SK-N-SH (cell line): ENCODE measurements at places on chromosomes 1 and 21.
A peak's percentile ranks its signal among the peaks of the same experiment; 100 is the strongest.

- DNase-seq, result no peak
These were observed 5.1 kb downstream of the ZNF362 start for GRCh38 chr1:33261344-33261743.

- no peak for DNase-seq
These were observed 8.6 kb downstream of the LAMC2 start for GRCh38 chr1:183194527-183195141.

DNA sequence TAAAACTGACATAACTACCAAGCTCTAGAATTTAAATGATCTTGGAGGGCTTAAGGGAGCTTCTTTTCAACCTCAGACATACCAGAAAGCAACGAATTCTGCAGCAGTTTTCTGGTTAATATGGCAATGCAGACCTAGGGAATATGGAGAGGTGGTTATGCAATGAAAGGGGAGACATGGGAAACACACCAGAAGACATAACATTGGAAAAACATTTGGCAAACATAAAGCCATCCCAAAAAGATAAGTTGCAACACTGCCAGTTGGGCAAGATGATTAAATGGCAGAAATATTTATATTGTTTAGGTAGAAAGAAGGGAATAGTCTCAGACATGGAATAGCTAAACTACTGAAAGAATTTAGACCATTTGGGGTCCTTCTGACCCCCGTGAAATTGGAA lies 104.5 kb downstream of the KCNJ6 start:
- no peak for DNase-seq

GRCh38 chr1:183638649-183639387 lies 3.2 kb upstream of the ARPC5 start:
- no peak for DNase-seq

GRCh38 chr1:42845866-42846256 lies 552 bp upstream of the ZNF691 start:
- DNase-seq, result peak; percentile 36

DNA sequence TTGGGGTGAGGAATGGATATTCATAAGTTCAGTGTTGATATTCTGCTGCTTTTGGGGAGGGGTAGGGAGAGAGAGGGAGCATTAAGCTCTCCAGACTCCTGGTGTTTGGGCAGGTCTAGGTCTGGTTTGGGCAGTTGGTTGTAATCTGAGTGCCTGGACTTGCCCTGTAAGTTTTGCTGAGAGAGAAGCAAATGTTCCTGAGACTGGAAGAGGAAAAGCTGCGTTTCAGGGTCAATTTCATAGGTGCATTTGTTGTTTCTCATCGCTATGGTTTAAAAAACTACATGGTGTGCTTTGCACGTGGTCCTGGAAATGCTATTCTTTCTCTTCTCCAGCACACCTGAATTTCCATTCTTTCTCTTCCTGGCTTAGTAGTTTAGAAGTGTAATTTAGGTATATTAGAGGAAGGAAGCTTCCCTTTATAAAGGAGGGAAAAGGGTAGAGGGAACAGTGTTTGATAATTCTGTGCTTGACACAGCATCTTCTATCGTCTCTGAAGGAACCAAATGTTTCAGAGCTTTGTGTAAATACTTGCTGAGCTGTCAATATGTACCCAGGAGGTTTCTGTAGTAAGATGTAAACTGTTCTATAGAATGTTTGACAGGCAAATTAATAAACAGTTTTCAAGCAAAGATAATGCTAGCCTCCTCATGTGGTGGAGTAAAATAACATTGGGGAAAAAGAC lies 6.3 kb downstream of the ARID1A start:
- no peak for DNase-seq

DNA sequence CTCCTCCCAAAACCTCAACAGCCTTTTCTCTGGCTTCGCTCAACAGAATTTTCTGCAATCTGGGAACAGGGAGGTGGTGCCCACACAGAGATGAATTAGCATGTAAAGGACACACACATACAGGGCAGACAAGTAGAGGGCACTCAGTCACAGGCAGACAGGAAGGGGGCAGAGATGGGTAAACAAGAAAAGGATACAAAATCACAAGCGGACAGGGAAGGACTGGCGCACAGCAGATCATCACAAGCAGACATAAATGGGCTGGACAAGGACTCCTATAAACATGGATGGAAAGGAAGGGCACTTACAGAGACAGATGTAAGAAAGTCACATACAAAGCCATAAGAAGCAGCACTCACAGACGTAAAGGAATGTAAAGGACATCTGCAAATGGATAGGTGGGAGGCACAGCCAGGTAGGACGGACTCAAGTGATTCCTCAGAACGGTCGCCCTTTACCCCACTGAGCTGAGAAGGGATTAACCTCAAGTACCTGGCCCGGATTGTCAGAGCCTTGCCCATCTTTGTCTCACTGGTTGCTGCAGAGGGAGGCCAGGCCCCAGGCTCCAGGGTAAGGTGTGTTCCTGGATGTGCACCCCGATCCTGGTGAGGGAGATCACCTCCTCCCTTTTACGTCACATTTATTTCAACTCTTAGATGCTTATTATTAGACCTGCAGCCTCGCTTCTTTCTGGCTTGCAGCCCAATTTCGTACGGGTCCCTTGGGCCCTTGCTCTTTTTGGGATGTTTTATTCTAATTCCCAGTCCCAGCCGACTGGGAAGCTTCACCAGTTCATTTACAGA lies 836 bp upstream of the PRCC start:
- peak; percentile 47 for DNase-seq

DNA sequence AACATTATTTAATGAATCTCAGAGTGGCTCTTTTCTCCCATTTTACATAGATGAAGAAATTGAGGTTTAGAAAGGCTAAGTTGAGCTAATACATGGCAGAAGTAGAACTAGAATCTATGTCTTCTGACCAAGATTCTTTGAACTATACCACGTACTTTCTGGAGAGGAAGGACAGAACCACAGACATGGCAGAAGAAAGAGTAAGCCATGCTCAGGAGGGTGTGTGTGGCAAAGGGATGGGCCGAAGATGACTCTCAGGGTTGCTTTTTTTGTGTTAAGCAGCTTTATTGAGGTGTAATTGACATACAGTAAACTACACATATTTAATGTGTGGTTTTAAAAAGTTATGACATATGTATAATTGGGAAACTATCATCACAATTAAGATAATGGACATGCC lies 69.5 kb downstream of the PEX14 start:
- no peak for DNase-seq

DNA sequence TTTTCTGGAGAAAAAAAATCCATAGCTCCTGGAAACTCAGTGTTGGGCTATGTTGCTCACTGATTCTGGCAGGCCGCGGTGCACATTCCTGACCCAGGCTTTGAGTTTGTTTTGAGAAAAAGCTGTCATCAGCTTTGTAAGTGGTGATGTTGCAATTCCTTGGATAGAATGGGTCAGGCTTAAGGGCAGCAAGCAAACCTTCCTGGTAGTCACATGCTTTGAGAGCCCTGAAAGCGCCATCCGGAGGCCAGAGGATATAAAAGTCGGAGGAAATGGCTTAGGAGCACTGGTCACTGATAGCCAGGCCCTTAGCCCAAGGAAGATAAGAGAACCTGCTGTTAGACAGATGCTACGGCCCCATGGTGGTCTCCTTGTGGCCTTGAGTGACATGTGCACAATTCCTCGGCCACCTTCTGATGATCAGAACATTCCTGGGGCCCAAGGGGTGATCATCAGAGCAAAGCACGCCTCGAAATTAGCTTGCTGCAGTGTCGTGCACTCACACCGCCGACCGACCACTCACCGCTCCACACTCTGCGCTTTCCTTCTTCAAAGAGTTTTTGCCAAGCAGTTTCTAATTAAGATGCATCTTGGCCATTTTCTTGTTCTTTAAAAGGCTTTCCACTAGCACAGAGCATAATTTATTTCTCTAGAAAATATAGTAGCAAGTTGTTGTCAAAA lies 78.6 kb downstream of the MAN1C1 start:
- DNase-seq, result no peak

- no peak for DNase-seq
These were observed 35.4 kb downstream of the VANGL1 start for GRCh38 chr1:115677182-115677555.

DNA sequence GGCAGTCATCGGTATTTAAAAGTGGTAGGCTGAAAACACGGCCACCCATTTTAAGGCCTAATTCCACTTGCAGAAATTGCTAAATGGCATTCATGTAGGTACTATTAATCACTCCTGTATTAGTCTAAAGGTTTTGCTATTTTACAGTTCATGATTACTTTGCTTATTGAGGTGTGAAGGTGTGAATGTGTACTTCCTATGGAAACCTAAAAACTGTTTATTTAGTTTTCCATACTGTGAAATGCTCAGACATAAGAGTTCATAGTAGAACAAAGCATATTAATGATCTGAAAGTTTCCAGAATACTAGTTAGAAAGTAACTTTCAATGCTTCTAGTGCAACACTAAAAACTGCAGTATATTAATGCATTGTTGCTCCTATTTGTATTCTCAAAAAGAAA lies 69.8 kb downstream of the ITGB3BP start:
- no peak for DNase-seq

DNA sequence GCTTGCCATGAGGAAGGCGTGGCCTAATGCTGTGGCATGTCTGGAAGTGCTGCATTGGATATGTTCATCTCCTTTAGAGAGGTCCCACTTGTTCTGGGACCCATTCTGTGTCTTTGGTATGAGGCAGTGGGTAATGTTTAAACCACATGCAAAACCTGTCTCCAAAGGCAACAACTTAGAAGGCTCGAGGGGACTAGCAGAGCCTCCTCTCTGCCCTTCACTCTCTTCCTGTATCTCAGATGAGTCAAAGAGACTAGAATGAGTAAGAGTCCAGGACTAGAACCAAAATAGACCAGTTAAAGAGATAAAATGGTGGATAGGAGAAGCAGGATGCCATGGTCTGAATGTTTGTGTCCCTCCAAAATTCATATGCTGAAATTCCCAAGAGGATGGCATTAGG lies 220.8 kb upstream of the KIAA0040 start:
- no peak for DNase-seq

DNA sequence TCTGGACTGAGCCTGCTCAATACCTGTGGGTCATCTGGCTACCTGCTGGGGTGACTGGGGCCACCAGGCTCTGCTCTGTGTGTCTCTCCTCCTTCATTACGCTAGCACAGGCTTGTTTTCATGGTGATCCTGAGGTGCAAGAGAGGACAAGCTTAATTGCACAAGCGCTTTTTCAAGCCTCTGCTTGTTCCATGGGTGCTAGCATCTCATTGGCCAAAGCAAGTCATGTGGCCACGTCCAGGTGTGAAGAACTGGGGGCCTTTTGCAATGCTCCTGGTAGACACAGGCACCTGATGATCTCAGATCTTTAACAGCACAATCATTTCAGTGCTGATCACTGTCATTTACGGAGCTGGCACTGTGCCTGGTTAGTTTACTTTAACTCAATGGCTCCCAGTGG lies 114.6 kb downstream of the KAZN start:
- no peak for DNase-seq

- DNase-seq, result no peak
These were observed 3.7 kb upstream of the UCK2 start for GRCh38 chr1:165823552-165824268.

- DNase-seq, result no peak
These were observed 516.7 kb upstream of the B3GALT2 start for GRCh38 chr1:193703121-193703520.

DNA sequence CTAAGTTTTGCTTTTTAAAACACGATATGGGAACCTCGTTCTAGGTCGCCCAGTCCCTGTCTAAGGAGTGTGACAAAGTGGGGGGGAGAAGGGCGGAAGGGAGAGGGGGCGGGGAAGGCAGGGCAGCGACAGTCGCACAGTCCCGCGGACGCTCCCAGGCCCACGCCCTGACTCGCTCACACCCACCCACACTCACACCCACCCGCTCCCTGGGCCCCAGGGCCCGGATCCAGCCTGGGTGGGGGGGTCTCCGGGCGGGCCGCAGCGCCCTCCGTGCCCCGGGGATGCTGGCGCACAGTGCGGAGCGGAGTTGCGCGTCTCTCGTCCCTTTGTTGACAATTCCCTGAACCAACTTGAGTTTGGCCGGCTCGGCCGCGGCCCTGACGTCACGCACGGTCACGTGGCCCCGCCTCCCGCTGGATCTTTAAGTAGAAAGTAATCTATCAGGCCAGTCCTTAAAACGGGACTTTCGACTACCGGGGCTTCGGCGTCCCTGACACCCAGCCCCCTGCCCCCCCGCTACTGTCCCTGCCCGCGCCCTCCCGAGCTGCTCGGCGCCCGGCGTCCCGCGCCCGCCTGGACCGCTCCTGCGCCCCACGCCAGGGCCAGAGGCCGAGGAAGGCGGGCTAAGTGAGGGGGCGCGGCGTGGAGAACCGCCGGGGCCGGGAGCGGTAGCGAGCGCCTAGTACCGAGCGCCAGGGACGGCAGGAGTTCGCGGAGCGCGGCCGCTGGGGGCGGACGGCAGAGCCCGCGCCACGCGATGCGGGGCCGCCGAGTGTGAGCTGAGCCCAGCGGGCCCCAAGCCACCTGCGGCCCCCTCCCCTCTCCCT lies at the start of gene FOXD3:
Gene FOXD3 (plus strand): TSS at position 454 of the 830 bp plus-strand sequence. CDS start 492 bp downstream, outside the sequence.
- DNase-seq, result peak; percentile 76

DNA sequence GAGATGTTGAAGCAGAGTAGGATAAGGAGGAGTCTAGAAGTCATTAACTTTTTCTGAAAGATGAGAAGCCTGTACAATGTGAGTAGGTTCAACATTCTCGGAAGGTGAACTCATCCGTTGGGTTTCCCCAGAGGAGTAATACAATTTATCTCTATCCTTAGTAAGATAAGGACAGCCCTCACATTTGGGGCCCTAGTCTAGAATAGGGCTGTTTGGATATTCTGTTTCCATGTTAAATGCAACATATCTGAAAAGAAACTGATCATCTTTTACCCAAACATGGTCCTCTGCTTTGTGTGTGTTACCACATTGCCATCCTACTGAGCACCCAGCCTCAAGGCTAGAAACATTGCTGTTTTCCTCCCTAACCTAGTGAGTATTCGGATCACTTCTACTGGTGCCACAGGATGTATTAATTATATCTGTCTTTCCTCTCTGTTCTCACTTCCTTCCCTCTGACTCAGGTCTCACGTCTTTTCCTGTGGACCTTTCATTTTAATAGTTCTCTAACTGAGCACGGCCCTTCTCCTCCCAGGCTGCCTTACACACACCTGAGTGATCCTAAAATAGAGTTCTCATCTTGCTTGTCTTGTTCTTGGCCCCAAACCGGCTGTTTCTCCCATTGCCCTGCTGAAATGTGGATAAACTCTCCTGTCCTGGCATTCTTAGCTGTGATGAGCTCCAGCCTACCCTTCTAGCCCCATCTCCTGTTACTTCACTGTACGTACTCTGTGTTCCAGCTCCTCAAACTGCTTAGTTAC lies 91.7 kb downstream of the CDC14A start:
- DNase-seq, result no peak

- DNase-seq, result no peak
These were observed 8.9 kb upstream of the IL10RB start for GRCh38 chr21:33257094-33257803.

DNA sequence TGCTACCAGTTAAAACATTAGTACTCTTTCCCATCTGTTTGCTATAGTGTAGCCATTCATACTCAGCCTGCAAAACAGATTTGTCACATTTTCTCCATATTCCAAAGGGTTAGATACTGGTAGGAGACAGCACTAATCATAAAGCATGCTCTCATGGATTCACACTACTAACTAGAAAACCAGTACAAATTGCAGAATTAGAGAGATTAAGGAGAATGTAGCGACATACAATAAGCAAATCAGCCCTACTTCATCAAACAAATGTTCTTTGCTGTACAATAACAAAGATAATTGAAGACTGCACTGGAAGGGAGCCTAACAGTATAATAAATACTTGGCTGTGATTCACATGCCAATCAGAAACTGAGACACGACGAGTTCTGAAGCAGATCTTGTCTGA lies 368.0 kb upstream of the PRMT6 start:
- DNase-seq, result no peak

- DNase-seq, result no peak
These were observed 58.8 kb downstream of the NAV1 start for GRCh38 chr1:201597551-201598230.
